Activated T-cell treated with anti-CD3 and anti-CD28 coated beads, Interleukin-2, amount 50 U/mL, for 1 hour (primary cell): ENCODE measurements at places on chromosomes 12 and 14.
A peak's percentile ranks its signal among the peaks of the same experiment; 100 is the strongest.

DNA sequence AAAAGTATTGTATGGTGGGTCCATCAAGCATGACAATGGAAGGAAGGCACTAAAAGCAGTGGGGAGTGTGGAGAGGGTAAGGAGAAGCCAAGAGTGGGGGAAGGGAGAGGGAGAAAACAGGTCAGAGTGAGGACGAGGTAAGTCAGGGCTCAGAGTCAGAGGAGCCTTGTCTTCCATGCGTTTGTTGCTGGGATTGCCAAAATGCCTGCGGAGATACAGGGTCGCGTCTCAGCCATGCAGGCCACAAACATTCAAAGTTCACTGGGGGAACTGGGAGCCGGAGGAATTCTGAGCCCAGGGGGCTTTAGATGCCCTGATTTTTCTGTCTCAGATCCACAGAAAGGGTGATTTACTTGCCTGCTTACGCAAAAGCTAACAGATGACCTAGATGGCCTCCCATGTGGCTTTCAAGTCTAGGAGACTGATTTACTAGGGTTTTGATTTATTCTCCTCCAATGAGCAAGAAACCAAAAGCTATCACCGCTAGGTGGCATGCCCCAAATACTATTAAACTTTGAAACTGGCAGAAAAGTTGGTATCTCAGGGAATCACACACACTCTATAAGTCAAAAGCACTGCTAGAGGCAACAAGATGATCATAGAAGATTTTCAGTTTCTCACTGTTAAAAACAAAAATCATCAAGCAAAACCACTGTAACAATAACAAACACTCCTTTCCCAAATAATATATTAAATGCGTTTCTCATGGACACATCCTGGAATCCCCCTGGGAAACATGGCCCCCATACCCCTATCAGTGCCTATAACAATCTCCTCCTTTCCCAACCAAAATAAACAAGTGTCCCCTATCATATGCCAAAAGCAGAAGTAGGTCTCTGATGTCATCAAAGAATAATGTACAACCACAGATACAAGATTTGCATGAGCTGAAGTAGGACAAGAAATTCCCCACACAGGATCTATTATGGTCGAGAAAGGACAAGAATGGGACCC lies 26.6 kb upstream of the MDM1 start:
- peak; percentile 45 for DNase-seq

DNA sequence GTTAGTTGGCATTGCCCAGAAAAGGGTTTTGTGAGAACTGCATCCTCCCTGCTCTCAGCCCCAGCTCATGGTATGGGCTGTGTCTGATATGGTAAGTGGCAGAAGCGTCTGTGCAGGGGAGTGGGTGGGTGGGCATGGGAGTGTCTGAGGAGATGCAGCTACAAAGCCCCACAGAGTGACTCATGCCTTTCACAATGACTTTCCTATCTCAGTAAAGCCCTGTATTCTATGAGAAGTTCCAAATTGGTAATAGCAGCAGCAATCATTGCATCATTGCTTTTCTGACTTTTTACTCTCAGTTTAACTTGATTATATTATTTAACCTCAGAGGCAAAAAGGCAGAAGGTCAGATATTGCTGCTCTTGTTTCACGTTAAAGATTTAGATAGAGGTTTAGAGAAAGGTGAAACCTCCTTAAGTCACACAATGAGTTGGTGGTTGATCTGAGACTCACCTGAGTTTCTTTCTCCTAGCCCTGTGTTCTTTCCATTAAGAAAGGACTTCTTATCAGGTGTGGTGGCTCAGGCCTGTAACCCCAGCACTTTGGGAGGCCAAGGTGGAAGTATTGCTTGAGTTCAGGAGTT lies 171.7 kb downstream of the SLC5A8 start:
- no peak for DNase-seq

GRCh38 chr12:55734595-55734994 lies 5.8 kb upstream of the CD63 start:
- DNase-seq = no peak

DNA sequence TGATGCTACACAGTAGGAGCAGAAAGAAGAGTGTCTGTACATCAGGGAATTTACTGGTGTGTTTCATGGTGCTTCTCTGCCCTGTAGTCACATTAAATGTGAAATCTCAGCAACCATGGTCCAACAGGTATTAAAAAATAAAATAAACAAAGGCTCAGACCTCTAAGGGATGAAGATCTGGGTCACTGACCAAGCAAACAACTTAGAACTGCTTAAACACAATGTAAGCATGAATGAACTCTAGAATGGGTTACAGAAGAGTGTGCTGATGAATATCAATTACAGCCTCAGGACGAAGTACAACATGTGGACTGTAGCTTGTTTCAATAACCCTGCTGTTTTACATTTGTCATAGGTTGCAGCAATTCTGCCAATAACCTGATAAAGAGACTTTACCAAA lies 47.4 kb downstream of the SLC35F4 start:
- no peak for DNase-seq

GRCh38 chr14:96275177-96276112 lies 19.4 kb downstream of the BDKRB1 start:
- peak; percentile 72 for DNase-seq

DNA sequence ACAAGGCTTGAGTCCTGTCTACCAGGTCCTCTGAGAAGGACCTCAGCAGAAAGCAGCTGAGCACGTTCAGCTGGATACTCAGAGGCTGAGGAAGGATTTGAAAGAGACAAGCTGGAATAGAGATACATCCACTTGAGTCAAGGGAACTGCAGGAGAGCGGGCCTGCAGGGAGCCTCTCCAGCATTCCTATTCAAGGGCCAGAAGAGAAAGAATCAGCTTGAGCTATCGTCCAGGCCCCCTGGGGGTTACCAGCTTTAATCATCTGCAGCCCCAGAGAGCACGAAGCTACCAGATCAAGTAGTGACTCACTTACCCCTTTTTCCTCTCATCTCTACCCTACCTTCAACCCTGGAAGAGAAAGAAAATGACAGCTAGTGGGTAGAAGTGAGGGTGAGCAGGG lies 80.9 kb downstream of the NDUFA12 start:
- DNase-seq = no peak

DNA sequence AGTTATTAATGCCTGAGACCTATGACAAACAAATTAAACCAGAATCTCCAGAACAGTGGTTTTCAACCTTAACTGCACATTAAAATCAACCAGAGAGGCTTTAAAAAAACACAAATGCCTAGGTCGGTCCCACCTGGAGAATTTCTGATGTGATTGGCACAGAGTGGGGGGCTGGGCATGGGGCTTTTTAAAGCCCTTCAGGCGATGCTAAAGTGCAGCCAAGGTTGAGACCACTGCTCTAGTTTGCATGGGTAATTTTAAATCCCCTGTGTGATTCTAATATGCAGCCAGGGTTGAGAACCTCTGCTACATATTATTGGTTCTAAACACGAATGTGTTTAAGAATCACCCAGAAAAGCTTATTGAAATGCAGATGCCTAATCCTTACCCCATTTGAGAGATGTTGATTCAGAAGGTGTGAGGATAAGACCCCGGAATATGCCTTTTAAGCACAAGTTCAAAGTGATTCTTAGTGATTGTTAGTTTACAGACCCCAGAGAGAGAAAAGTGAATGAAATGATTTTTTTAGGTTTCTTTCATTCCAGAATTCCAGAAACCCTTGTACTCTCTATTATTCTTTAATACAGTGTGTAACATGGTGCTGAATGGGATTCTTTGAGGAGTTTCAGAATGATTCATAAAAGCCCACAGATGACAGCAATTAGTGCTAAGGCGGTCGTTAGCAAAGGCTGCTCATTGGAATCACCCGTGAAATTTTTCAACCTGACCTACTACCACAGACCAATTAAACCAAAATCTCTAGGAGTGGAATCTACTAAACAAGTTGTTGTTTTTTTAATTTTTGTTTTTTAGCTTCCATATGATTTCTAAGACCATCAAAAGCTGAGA lies 44.9 kb downstream of the LIN7A start:
- no peak for DNase-seq

- no peak for DNase-seq
Observed at GRCh38 chr14:37816135-37816534, 220.7 kb downstream of the TTC6 start.

DNA sequence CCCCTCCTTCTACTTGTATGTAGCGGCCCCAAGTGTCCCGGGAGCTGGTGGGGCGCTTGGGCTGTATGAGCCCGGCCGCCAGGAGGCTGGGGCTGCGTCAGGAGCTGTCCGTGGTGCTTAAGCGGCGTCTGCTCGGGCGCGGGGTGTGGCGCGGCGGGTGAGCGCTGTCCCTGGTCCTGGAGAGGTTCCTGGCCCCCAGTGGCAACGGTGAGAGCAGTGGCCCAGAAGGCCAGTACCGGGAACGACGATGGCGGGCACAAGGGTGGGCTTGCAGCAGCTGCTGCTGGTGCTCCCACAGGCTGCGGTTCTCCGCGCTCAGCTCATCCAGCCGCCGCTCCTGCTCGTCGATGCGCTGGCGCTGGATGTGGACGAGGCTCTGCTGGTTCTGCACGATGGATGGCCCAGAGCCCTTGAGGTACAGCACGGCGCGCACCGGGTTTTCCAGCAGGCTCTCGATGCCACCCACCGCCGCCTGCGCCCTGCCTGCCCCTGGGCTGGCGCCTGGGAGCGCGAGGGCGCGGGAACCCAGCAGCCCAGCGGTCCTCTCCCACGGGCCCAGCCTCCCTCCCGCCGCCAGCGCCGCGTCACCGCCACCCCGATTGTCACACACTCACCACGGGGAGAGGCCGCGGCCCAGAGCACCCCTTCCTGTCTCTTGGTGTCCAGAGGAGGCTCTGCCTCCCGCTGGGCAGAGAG lies 41.9 kb upstream of the FKBP4 start:
- DNase-seq = peak; percentile 82

DNA sequence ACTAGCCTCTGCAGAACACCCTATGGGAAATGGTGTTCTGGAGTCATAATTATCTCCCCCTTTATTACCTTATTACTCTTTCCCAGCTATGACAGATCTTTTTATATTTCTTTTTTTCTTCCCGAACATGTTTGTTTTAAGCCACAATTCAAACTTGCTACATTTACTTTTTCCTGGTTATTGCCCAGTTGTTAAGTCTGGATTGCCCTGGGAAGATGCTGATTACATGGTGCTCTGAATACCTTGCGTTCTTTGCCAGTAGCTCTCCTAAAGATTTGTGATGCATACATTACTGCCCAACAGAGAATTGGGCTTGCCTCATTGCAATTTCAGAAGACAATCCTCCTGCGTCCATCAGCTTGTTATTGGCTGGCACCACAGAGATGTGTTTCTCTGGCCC lies 118.3 kb upstream of the FGD4 start:
- no peak for DNase-seq

DNA sequence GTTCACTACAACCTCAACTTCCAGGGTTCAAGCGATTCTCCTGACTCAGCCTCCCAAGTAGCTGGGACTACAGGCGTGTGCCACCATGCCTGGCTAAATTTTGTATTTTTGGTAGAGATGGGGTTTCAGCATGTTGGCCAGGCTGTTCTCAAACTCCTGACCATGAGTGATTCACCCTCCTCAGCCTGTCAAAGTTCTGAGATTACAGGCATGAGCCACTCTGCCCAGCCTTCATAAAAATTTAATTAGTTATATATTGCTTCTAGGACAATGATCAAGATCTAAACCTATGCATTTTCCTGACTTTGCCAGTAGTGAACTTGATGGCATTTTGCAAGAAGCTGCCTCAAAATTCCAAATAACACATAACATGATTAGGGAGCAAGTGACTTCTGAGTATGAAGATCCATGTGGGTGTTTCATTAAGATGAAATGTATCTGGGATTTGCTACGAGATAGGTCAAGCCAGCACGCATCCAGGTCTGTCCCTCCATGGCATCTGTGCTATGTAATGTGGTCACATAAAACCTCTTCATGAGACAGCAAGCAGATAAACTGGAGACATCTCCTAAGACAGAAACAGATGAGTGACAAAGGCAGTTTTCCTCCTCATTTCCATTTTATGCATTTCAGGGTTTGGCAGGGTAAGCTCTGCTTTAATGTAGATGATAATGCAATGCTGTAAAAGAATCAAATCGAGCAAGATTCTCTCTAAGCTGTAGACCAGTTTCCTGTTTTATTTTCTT lies 319.4 kb upstream of the ATP2B1 start:
- no peak for DNase-seq
